Activated T-helper 9 cell treated with anti-CD3 and anti-CD28 coated beads, Interleukin-2, amount 50 U/mL, for 16 hours (primary cell): ENCODE measurements at places on chromosomes 1 and 21.

DNA sequence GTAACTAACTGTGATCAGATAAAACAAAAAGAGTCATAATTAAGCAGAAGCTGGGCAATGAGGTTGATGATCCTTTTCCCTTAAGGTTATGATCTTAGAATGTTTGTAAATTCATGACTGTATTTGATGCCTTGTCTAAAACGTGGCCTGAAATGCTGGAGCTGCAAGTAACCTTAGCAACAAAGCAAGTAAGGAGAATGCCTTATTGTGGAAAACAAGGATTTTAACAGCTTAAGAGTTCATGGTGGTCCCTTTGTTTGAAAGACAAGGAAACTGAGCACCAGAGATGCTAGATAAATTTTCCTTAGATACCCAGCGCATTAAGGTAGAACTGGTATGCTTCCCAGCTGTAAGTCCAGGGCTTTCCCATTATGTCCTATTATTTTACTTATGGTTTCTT lies 25.7 kb upstream of the XPR1 start:
- DNase-seq = no peak

DNA sequence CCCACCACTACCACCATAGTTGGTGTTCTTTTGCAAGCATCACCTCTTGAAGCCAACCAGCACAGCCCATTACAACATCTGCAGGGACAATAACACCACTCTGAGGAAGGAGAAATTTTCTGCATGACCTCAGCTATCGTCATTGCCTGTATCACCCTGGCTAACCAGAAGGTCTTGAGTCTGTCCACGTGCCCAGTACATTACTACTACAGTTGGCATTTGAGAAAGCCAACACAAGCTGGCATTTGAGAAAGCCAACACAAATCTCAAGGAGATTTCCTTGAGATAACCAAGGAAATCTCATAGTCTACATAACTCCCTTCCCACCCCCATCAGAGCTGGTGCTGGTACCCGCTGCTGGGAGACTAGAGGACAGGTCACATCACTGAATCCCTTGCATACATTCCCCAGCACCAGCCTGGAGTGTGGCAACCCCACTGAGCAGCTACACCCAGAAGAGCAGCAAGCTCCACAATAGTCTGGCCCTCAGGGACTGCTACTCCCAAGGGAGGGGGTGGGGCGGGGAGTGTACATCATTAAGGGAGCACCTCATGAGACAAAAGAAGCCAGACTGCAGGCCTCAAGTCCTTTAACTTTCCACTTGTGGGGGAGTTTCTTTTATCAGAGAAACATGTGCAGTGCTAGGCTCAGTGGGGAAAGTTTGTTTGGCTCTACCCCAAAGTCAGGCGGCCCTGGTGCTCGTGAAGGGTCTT lies 46.0 kb upstream of the GUCA2A start:
- DNase-seq = no peak

GRCh38 chr1:170548497-170548896 lies 16.5 kb downstream of the GORAB start:
- DNase-seq = no peak

DNA sequence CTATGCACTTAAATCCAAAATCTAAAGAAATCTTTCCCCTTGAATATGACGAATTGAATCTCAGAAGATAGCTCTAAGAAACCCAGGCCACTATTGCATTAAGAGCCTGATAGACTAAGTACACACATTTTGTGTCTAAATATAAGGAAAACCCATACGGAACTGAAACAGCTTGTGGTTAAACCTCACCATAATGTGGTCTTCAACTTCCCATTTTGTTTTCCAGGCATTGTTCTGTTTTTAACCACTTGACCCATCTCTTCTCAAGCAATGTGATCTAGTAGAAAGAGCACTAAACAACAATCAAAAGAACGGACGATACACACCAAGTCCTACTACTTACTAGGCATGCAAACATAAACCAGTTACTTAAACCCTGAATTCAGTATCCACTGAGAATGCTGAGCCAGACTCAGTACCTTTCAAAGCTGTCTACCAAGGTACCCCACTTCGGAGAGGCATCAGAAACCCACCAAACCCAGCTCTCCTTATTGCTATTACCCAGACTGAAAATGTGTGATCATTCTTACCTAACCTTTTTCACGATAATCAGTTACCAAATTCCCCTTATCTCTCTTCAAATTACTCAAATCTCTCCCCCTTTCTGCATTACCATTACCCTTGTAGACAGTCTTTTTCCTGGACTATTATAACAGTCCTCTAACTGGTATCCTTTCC lies 12.8 kb downstream of the OTUD7B start:
- no peak for DNase-seq

GRCh38 chr1:151993734-151994496 lies at the start of gene S100A10:
S100A10 (minus strand) TSS chr1:151993859; CDS start chr1:151986230, 7,629 bp downstream.
- DNase-seq = peak; percentile 67

DNA sequence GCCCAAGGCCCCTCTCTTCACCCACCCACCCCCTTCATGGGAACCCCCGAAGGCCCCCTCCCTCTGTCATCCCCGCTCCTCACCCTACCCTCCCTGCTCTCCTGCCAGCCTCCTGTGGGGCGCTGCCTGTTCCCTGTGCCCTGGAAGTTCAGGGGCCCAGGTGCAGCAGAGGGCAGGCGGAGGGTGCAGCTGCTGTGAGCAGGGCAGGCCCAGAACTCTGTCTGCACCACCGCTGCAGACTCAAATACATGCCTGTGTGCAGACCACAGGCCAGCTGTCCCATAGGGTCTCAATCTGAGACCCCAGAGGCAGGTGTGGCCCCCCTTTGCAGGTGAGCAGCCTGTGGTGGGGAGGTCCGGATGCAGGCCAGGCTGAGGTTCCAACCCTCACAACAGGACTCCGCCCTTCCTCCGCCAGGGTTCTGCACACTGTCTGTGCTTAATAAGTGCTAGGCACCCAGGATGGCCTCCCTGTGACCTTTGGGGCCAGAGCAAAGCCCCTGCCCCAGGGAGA lies 62.5 kb downstream of the WNT9A start:
- no peak for DNase-seq

DNA sequence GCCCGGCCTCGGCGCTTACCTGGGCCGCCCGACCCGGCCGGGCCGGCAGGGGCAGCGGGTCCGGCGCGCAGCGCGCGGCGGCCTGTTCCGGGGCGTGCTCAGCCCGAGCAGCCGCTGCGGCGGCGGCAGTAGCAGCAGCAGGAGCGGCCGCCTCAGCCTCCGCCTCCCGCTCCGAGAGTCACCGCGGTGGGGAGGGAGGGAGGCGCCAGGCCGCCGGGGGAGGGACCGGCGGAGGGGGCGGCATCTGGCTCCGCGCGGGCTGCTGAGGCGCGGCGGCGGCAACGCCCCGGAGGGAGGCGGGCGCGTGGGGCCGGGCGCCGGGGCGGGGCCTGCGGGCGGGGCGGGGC lies at the start of gene CTNNBIP1:
TSS of gene CTNNBIP1 (minus strand) at position 194 of the 347 bp plus-strand sequence. CDS start 38,205 bp downstream, outside the sequence.
- no peak for DNase-seq

- DNase-seq = no peak
These were observed 95.2 kb downstream of the NPHP4 start for GRCh38 chr1:5896706-5897660.

- no peak for DNase-seq
These were observed 176.7 kb downstream of the TTLL7 start for GRCh38 chr1:83822208-83822607.

GRCh38 chr1:219171192-219171935 lies 2.3 kb upstream of the LYPLAL1 start:
- no peak for DNase-seq

DNA sequence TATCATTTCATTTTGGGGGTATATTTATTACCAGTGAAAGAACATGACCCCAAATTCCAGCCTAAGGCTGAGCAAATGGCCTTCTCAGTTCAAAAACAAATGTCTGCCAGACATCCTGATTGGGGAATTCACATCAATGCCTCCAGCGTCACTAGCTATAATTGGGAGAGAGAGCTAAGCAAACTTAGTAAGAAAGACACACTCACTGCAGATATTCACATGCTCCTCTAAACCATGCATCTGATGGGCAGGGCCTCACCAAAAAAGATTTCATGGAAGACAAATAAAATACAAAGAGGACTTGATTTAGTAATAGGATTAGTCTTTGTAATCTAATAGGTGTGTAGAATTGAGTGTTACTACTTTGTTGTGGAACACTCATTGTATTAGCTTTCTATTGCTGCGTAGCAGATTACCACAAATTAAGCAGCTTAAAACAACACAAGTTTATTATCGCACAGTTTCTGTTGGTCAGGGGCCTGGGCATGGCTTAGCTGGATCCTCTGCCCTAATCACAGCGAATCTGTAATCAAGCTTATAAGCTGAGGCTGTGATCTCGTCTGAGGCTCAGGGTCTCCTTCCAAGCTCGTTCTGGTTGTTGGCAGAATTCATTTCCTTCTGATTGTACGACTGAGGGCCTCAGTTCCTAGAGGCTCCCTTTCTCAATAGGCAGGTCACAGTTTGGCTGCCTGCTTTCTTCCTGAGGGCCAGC lies 243.0 kb downstream of the PBX1 start:
- no peak for DNase-seq

- no peak for DNase-seq
These were observed 227.5 kb downstream of the HMCN1 start for GRCh38 chr1:185961664-185962063.

DNA sequence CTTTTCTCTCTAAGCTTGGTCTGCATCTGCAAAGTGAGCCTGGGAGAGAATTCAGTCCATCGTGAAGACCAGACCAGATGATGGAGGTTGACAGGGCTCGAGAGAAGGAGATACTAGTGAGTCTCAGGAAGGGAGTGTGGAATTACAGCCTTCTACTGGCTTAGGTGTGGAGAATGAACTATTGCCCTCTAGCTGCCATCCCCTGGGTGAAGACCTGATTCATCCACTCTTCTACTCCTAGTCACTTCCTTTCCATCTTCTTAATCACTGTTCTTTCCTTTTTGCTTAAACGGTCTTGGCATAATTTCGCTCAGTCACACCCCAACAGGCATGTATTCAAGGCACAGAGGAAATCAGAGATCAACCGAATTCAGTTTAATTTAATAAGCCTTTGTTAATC lies 34.0 kb upstream of the HSD17B7 start:
- DNase-seq = no peak

GRCh38 chr1:180243517-180244221 lies 13.6 kb downstream of the LHX4 start:
- DNase-seq = no peak

DNA sequence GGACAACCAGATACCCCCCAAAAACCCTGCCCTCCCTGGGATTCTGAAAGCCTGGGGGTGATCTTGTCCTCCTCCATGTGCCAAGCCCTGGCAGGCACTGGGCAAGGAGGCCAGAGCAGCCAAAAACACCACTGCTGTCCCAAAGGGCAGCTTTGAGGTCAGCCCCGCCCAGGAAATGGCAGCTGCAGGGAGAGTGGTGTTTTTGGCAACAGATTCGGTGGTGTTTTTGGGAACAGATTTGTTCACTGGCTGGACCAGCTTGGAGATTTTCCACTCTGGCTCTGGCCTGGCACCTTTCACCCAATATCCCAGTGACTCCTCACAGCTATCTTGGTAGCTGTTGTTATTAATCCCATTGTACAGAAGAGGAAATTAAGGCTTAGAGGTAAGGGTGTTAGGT lies 34.7 kb downstream of the LRP8 start:
- no peak for DNase-seq

GRCh38 chr1:165050246-165050645 lies 306.3 kb downstream of the LMX1A start:
- no peak for DNase-seq

- DNase-seq = peak; percentile 60
These were observed at the start of gene ADARB1 for GRCh38 chr21:45074048-45074817. ADARB1 (plus strand) TSS chr21:45074580; CDS start chr21:45171657, 97,077 bp downstream.

- DNase-seq = no peak
These were observed 144.0 kb upstream of the BACE2 start for GRCh38 chr21:41023936-41024335.

GRCh38 chr1:59549903-59550302 lies 253.0 kb downstream of the FGGY start:
- no peak for DNase-seq

DNA sequence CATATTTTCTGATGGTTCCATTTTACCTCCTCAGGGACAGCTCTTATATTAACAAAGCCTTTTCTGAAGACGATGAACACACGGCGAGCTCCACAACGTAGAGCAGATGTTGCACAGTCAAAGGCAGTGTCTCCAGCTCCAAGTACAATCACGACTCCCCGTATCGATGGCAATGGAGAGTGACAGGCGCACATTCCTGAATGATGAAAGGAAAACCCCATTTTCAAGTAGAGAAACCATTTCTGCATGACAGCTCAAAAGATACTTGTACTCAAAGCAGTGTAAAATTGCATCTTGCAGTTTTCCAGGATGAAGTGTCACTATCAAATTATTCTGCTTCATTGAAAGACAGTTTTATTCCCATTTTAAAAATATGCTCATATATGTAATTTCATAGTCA lies 327.6 kb downstream of the DPYD start:
- DNase-seq = no peak

GRCh38 chr21:38223893-38224540 lies 32.8 kb upstream of the KCNJ15 start:
- DNase-seq = no peak
